Type B pancreatic cell (in vitro differentiated cells): ENCODE measurements at places on chromosomes 3 and 15. TPM values are rescaled to one million over a fixed set of nuclear protein-coding genes. Genes with fewer than 3 reads are reported as not detected.

DNA sequence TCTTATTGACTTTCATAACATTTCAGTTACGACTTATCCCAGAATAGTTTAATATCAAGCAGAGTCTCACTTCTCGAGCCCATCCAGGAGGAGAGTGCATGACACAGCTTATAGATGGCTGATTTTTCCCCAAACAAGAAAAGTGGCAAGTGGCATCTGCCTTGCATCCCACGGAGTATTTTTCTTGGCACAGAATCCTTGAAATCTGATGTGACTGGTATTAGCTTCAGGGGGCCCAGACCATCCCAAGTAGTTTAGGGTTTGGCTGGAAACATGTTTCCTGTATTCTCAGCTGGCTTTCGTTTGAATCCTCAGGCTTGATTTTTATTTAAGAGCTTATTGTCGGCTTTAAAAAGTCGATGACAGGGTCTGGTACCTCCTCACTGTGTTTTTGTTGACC is 20.7 kb upstream of the FBXL22 start:
- H3K27me3 ChIP-seq = no peaks in the 10 kb centered on the region
- no peak overlapping the region for H3K27ac ChIP-seq
- H3K4me1 ChIP-seq = peaks cover 7% of the 10 kb centered on the region
- no peak for DNase-seq

- H3K36me3 ChIP-seq = no peaks in the 10 kb centered on the region
- no peak overlapping the region for H3K4me3 ChIP-seq
Measured at GRCh38 chr3:148604270-148605085, 93.2 kb upstream of the AGTR1 start.

GRCh38 chr3:127908202-127908601 is 6.8 kb upstream of the KBTBD12 start:
- H3K4me3 ChIP-seq = no peak overlapping the region
- no peaks in the 10 kb centered on the region for H3K36me3 ChIP-seq
- DNase-seq = no peak
- H3K27ac ChIP-seq = no peak overlapping the region

DNA sequence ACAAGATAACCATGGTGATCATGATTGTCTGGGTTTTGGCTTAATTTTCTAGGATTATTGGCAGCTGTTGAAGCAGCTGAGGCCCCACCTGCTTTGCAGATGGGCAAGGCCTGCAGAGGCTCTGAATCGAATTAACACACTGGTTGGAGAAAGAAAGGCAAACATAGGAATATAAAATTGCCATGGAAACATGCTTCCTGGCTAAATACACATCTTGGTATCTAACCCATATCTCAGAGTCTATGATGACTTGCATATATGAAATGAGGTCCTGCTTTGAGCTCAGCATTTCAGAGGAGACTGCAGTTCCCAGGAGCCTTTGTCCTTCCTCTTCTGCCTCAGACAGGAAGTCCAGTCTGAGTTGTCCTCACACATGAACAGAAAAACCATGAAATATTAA is 24.3 kb upstream of the SV2B start:
- DNase-seq = no peak
- H3K27me3 ChIP-seq = peaks cover 5% of the 10 kb centered on the region
- no peaks in the 10 kb centered on the region for H3K36me3 ChIP-seq
- no peak overlapping the region for H3K4me3 ChIP-seq
- no peak overlapping the region for H3K27ac ChIP-seq
- H3K4me1 ChIP-seq = no peaks in the 10 kb centered on the region

RPL15 gene
- 2,083 and 2,257 TPM in 2 replicates for total RNA-seq

TRIP4 gene
- 21.1 and 22.4 TPM in 2 replicates for total RNA-seq

CADPS gene
- total RNA-seq = 21.6 and 26.8 TPM in 2 replicates

DNA sequence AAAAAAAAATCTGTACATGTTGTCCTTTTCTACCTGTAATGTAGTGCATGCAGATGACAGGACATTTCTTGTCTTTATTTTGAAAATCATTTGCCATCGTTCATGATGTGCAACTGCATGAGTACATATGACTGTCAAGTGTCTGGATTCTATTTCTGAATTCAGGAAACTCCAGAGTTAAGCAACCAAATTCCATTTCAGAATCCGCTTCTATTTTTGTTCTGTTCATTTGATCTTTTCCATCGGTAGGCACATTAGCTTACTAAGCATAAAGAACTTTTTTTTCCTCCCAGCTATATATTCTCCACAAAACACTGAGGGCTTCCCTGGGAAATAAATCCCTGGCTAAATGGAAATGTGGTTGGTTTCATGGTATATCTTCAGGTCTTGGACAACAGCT is 365.6 kb downstream of the PTPRG start:
- H3K27ac ChIP-seq = no peak overlapping the region
- DNase-seq = no peak
- H3K4me1 ChIP-seq = peaks cover 36% of the 10 kb centered on the region
- H3K27me3 ChIP-seq = no peaks in the 10 kb centered on the region
- H3K4me3 ChIP-seq = no peak overlapping the region

DNA sequence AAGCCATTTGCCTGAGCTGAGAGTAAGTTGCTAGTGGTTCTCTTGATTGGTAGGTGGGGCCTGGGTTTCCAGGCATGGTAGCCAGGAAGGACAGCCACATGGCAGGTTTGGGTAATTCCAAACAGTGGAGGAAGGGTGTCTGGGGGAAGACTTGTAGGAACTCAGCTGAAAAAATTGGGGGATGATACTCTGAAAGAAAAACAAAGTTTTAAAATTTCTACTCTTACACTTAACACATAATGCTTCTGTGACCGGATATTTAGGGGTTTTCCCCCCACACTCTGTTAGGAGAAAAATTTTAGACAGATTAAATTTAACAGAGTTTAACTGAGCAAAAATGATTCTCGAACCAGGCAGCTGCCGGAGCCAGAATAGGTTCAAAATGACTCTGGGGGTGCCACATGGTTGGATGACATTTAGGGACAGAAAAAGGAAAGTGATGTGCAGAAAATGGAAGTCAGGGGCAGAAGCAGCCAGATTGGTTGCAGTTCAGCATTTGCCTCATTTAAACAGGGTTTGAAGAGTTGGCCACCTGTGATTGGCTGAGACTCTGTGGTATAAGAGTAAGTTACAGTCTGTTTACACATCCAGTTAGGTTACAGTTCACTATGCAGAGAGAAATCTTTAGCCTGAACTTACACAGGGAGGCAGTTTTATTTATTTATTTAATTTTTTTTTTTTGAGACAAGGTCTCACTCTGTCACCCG is 8.1 kb downstream of the B2M start:
- H3K36me3 ChIP-seq = peaks cover 24% of the 10 kb centered on the region
- no peaks in the 10 kb centered on the region for H3K4me1 ChIP-seq
- H3K27ac ChIP-seq = no peak overlapping the region
- H3K4me3 ChIP-seq = no peak overlapping the region
- H3K27me3 ChIP-seq = no peaks in the 10 kb centered on the region
- DNase-seq = no peak

GCSAM gene
- total RNA-seq = not detected in 2 replicates

DNA sequence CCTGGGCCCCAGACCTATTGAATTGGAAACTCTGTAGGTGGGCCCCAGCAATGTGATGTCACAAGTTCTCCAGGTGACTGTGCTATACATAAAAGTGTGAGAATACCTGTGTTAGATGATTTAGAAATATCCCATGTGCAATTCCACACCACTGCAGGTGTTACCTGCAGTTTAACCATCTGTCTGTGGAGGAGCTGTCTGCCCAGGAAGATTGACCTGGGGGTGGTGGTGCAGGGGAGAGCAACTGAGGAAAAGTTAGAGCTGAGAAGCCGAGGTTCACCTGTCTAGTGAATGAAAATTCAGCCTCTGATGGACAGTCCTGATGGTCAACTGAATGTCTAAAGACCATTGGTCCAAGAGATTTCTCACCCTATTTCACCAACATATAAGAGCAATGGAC is 132.2 kb upstream of the SLC24A5 start:
- H3K27ac ChIP-seq = no peak overlapping the region
- H3K27me3 ChIP-seq = no peaks in the 10 kb centered on the region
- DNase-seq = no peak
- H3K4me1 ChIP-seq = peaks cover 13% of the 10 kb centered on the region
- no peaks in the 10 kb centered on the region for H3K36me3 ChIP-seq

RASGRP1 gene
- 3.0 and 6.6 TPM in 2 replicates for total RNA-seq

GRCh38 chr3:130854208-130854864 is 39.5 kb upstream of the ATP2C1 start:
- no peaks in the 10 kb centered on the region for H3K36me3 ChIP-seq
- H3K27ac ChIP-seq = no peak overlapping the region
- peaks cover 7% of the 10 kb centered on the region for H3K27me3 ChIP-seq

DNA sequence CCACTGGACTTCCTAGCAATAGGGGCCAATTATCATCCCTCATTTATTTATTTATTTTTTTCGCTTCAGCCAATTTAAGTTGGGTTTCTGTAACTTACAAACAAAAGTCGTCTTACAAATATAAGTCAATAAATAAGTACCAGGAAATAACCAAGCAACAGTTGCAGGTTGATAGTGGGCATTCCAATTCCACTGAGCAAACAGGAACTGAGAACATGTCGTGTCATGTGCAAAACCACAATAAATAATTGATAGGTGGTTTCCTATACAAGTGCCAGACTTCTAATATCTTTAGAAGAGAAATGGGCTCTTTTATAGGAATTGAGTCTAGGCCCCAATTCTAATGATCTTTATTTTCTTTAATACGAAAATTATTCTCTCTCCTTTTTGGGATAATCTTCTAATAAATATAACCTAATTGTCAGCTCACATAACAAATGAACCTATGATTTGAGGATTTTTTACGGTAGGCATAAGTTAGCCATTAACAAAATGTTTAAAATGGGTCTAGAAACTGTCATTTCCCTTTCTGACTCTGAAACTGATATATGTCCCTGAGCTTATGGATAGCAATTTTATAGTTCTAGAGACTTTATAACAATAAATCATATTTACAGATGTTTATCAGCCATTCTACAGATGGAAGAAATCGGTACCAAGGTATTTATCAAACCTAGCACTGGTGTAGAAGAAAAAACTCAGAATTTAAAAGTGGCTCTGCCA is 571.8 kb downstream of the FOXP1 start:
- peaks cover 25% of the 10 kb centered on the region for H3K36me3 ChIP-seq
- peak overlapping the region; percentile 36 for H3K27ac ChIP-seq
- H3K4me1 ChIP-seq = peaks cover 28% of the 10 kb centered on the region
- no peak for DNase-seq
- no peak overlapping the region for H3K4me3 ChIP-seq
- no peaks in the 10 kb centered on the region for H3K27me3 ChIP-seq

GRCh38 chr3:106047221-106047620 is 178.4 kb upstream of the CBLB start:
- H3K4me1 ChIP-seq = peaks cover 10% of the 10 kb centered on the region
- H3K27me3 ChIP-seq = peaks cover 3% of the 10 kb centered on the region
- H3K36me3 ChIP-seq = no peaks in the 10 kb centered on the region
- H3K4me3 ChIP-seq = no peak overlapping the region
- no peak overlapping the region for H3K27ac ChIP-seq

- H3K4me3 ChIP-seq = no peak overlapping the region
- H3K27me3 ChIP-seq = peaks cover 7% of the 10 kb centered on the region
- H3K27ac ChIP-seq = no peak overlapping the region
- H3K36me3 ChIP-seq = no peaks in the 10 kb centered on the region
- no peak for DNase-seq
Measured at GRCh38 chr3:54159917-54160316, 37.6 kb downstream of the CACNA2D3 start.

GRCh38 chr3:79199966-79200365 is 567.8 kb downstream of the ROBO1 start:
- H3K36me3 ChIP-seq = peaks cover 4% of the 10 kb centered on the region
- no peak for DNase-seq

GRCh38 chr15:38150148-38150547 is 102.5 kb upstream of the SPRED1 start:
- H3K4me1 ChIP-seq = peaks cover 7% of the 10 kb centered on the region
- no peak overlapping the region for H3K27ac ChIP-seq
- no peak for DNase-seq
- H3K27me3 ChIP-seq = no peaks in the 10 kb centered on the region
- no peaks in the 10 kb centered on the region for H3K36me3 ChIP-seq
- no peak overlapping the region for H3K4me3 ChIP-seq

DNA sequence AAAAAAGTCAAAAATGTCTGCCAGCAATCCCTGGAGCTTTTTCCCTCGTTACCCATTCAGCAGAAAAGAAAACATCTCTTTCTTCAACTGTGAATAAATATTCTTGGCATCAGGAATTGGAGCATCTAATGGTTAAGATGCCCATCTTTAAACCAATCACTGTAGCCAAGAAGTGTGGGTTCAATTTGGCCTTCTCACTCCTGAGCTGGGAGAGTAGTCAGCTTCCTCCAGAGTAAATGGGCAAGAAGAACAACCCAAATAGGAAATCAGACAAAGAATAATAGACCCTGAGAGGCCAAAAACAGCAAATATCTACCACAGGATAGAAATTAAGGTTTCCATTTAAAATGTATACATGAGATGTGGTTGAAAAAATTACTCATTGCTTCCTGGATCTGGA is 508.0 kb upstream of the MDFIC2 start:
- H3K27ac ChIP-seq = no peak overlapping the region
- no peaks in the 10 kb centered on the region for H3K27me3 ChIP-seq
- peaks cover 17% of the 10 kb centered on the region for H3K4me1 ChIP-seq
- no peak for DNase-seq
- no peaks in the 10 kb centered on the region for H3K36me3 ChIP-seq

DNA sequence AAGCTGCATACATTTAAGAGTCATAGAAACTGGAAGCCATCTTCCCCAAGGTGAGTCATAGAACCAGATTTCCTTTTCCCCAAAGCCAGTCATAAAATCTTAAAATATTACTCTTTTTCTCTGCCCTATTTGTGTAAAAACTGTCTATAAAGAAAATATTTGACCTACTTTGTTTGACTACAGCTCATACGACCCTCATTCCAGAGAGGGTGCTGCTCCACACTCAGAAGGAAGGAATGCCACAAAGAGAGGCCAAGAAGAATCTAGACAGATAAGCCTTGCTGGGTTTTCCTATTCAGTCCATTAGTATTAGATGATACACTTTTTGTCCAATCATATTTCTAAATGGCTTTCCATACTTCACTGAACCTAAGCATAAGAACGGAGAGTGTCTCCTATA is 671.6 kb upstream of the SGO1 start:
- no peak for DNase-seq
- H3K27ac ChIP-seq = no peak overlapping the region
- H3K4me1 ChIP-seq = no peaks in the 10 kb centered on the region
- no peaks in the 10 kb centered on the region for H3K27me3 ChIP-seq
- H3K36me3 ChIP-seq = no peaks in the 10 kb centered on the region

FSIP1 gene
- 0.88 and 2.9 TPM in 2 replicates for total RNA-seq

GRCh38 chr3:176174060-176174459 is 1023.2 kb downstream of the TBL1XR1 start:
- no peak overlapping the region for H3K4me3 ChIP-seq
- H3K36me3 ChIP-seq = no peaks in the 10 kb centered on the region
- no peaks in the 10 kb centered on the region for H3K27me3 ChIP-seq
- H3K4me1 ChIP-seq = peaks cover 10% of the 10 kb centered on the region
- no peak overlapping the region for H3K27ac ChIP-seq
- DNase-seq = no peak
